RPMI8226 (cell line): ENCODE measurements at places on chromosomes 7 and 10.

DNA sequence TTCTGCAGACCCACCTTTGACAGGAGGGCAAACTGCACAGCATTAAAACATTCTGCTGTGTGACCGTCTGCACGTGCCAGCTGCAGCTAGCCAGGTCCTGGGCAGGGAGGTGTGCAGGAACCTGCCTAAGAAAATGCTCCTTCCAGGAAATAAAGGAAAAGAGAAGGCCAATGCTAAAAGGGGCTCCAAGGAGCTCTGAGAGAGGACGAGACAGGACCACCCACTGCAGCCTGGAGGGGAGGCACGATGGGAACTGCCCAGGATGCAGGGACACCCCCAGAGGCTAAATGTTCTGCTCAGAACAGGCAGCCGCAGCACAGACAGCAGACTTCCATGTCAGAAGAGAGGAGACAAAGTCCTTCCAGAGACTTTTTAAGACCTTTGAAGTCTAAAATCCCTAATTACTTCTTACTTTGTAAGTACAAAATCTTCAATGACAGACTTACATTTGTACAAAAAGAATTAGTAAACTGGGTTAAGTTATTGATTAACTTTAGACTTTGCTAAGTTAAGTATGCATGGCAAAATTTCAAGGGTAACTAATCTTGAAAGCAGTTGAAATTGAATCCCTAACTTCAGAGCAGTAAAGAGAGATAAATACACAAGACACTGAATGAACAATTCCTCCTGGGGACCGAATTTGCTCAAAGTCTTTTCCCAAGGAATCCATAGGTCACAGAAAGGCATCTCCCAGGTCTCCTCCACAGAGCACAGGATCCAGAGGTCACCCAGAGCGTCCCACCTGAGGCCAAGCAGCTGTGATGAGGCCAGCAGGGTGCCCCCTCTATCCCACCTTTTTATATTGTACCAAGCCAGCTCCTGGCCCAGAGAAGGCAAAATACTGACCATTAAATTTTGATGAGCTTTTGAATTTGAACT is 21.5 kb downstream of the HSPA12A start:
- DNase-seq, result no peak

- DNase-seq, result no peak
Measured at GRCh38 chr10:43453266-43453831, 16.4 kb downstream of the ZNF487 start.

GRCh38 chr10:59805014-59805413 is 51.8 kb upstream of the MRLN start:
- peak; percentile 17 for DNase-seq

DNA sequence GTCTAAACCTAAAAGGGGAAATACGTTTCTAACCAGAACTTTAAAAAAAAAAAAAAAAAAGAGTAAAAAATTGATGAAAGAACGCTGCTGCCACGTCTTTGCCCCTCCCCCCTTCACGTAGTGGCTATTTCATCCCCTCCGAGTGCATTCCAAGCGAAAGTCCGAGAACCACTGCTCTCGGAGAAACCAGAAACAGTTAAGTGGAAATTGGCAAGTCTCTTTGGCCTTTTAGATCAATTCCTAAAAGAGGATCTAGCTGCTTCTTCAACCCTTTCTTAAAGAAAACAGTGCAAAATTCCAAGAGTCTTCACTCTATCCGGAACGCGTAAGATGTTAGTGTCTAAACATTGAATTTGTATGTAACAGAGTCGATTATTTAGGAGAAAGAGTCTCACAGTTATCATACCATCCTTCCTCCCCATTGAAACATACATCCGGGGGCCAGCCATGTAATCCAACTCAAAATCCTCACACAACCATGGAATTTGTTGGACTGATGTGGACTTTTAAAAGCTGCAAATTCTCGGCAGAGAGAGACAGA is 1.1 kb downstream of the P4HA1 start:
- DNase-seq, result peak; percentile 58

GRCh38 chr10:122484276-122485060 is 23.1 kb downstream of the HTRA1 start:
- no peak for DNase-seq

- DNase-seq, result peak; percentile 64
Measured at GRCh38 chr10:96017191-96017687, 26.1 kb upstream of the CCNJ start.

DNA sequence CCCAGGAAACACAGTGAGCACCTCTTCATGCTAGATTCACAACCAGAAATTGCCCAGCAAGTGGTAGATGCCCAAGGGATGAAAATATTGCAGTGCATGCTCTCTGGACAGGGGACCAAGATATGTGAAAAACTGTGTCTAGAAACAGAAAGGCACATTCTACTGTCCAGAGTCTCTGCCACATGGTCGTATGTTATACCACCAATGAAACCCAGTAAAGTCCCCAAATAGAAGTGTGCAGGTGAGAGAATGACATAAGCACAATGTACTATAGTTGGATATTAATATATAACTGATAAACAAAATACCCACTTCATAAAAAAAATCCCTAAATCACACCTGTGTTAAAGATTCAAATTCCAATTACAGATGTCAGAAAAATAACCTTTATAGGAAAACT is 43.8 kb downstream of the RASGEF1A start:
- DNase-seq, result no peak

GRCh38 chr7:151449990-151450389 is 10.0 kb upstream of the CRYGN start:
- no peak for DNase-seq

GRCh38 chr7:50274361-50274760 is 30.2 kb upstream of the IKZF1 start:
- no peak for DNase-seq

GRCh38 chr7:18936265-18936664 is 181.2 kb downstream of the TWIST1 start:
- DNase-seq, result no peak
